HFFc6 (cell line): ENCODE measurements at places on chromosomes 16 and 17. TPM values are rescaled to one million over a fixed set of nuclear protein-coding genes. Genes with fewer than 3 reads are reported as not detected.
A peak's percentile ranks its signal among the peaks of the same experiment; 100 is the strongest.

- H3K4me3 ChIP-seq: no peak overlapping the region
- no peak for DNase-seq
- peaks cover 4% of the 10 kb centered on the region for H3K36me3 ChIP-seq
- no peaks in the 10 kb centered on the region for H3K4me1 ChIP-seq
- H3K27me3 ChIP-seq: peaks cover 4% of the 10 kb centered on the region
Observed at GRCh38 chr16:4680673-4681470, 12.5 kb upstream of the NUDT16L1 start.

DNA sequence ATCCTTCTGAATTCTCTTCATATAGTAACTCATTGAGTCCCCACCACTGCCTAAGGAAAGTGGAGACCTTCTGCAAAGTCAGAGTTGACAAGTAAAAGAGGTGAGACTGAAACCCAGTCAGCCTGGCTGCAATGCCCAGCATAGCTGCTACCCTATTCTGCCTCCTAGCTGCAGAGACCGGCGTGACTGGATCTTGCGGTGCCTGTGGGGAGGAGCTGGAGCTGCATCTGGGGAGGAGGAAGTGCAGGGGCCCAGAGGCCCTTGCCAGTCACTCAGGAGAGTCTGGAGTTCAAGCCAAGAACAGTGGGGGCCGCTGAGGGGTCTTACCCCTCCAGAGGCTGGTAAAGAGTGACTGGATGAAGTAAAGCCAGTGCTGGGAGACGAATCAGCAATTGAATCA, 35.0 kb upstream of the ZNF423 start:
- no peak overlapping the region for H3K4me3 ChIP-seq
- H3K36me3 ChIP-seq: no peaks in the 10 kb centered on the region
- no peak overlapping the region for H3K27ac ChIP-seq
- peaks cover 23% of the 10 kb centered on the region for H3K27me3 ChIP-seq
- no peaks in the 10 kb centered on the region for H3K4me1 ChIP-seq

DNA sequence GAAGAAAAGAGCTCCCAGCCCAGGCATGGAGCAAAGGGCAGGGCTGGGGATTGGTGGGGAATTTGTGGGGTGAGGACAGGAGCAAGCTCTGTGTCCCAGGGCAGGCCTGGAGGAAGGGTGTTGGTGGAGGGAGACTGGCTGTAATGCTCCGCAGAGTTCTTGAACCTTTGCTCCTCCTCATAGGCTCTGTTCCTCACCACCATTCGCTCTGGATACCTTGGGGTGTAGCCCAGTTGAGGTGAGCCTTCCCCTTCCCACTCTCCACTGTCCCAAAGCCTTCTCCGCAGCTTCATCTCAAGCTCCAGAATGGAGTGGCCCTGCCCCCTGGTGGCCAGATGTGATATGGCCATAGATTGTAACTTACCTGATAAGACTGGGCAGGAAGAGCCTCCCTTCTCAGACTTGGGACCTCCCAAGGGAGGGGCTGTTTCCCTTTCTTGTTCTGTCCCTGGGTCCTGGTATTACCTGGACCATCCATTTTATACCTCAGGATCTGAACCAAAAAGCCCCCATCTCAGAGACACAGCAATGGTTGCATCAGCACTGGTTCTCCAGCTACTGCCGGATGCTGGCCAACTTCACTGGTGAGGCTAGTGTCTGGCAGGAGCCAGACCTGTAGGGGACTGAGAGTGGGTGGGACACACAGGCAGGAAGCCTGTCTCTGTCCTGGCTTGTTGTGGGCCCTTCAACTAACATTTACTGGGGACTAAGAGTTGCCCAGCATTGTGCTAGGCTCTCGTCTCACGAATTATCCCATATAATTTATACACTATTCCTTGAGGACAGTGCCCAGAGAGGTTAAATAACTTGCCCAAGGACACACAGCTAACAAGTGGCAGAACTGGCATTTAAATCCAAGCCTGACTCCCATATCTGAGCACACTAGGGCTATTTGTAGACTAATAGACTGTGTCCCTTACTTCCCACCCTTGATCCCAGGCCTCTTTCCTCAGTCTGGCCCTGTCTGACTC, 19.1 kb upstream of the STAC2 start:
- DNase-seq: peak; percentile 55
- H3K4me3 ChIP-seq: no peak overlapping the region
- no peaks in the 10 kb centered on the region for H3K4me1 ChIP-seq
- H3K27me3 ChIP-seq: peaks cover 2% of the 10 kb centered on the region
- no peak overlapping the region for H3K27ac ChIP-seq
- no peaks in the 10 kb centered on the region for H3K36me3 ChIP-seq

DNA sequence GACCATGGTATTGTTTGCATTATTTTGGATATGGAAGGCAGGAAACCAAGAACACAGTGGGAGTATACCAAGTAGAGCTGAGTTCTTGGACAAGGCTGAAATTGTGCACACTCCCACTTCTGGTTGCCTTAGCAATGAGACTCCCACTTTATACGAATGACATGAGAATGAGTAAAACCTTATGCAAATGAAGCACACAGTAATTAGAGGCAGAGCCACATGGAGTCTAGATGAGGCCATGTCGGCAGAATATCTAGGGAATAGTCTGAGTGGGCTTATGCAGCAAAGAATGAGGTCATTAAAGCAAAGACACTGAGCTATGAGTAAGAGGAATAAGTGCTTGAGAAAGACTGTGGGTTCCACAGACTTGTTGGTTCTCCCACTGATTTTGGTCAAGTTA, 178.7 kb downstream of the GRIN2A start:
- DNase-seq: no peak
- no peak overlapping the region for H3K4me3 ChIP-seq
- no peaks in the 10 kb centered on the region for H3K4me1 ChIP-seq

GRCh38 chr17:60525685-60526514, at the start of gene APPBP2:
TSS of gene APPBP2 (minus strand) at chr17:60526242. CDS start at chr17:60525931, 311 bp downstream.
- H3K36me3 ChIP-seq: peaks cover 24% of the 10 kb centered on the region
- DNase-seq: peak; percentile 73
- peak within 1 kb of the TSS; percentile 96 for H3K27ac ChIP-seq
- H3K27me3 ChIP-seq: no peaks in the 10 kb centered on the region; the same call in 1 of the 2 replicates

- H3K36me3 ChIP-seq: no peaks in the 10 kb centered on the region
- H3K27me3 ChIP-seq: peaks cover 5% of the 10 kb centered on the region
- no peak for DNase-seq
Observed at GRCh38 chr16:24045641-24046040, 209.9 kb downstream of the PRKCB start.

GRCh38 chr17:33847900-33848299, 407.2 kb upstream of the CCL2 start:
- no peaks in the 10 kb centered on the region for H3K36me3 ChIP-seq
- H3K4me1 ChIP-seq: no peaks in the 10 kb centered on the region
- peaks cover 2% of the 10 kb centered on the region for H3K27me3 ChIP-seq
- no peak overlapping the region for H3K27ac ChIP-seq
- no peak overlapping the region for H3K4me3 ChIP-seq

GRCh38 chr17:2040219-2040827, 1.5 kb upstream of the OVCA2 start:
- peaks cover 49% of the 10 kb centered on the region for H3K36me3 ChIP-seq
- H3K4me1 ChIP-seq: peaks cover 47% of the 10 kb centered on the region
- DNase-seq: no peak
- H3K27me3 ChIP-seq: no peaks in the 10 kb centered on the region; the same call in none of the 2 replicates
- H3K4me3 ChIP-seq: no peak overlapping the region; the same call in 1 of the 2 replicates
- peak overlapping the region; percentile 96 for H3K27ac ChIP-seq

- DNase-seq: no peak
- H3K4me1 ChIP-seq: peaks cover 18% of the 10 kb centered on the region
- H3K27me3 ChIP-seq: peaks cover 8% of the 10 kb centered on the region
- H3K27ac ChIP-seq: no peak overlapping the region
- peak overlapping the region; percentile 48 for H3K4me3 ChIP-seq
- H3K36me3 ChIP-seq: no peaks in the 10 kb centered on the region
Observed at GRCh38 chr17:1959871-1960544, 65.1 kb downstream of the RTN4RL1 start.

GRCh38 chr16:76303637-76304314, 26.6 kb downstream of the CNTNAP4 start:
- DNase-seq: no peak
- H3K27me3 ChIP-seq: no peaks in the 10 kb centered on the region; the same call in 1 of the 2 replicates
- H3K4me3 ChIP-seq: no peak overlapping the region
- H3K36me3 ChIP-seq: peaks cover 5% of the 10 kb centered on the region; the same call in 1 of the 2 replicates

DNA sequence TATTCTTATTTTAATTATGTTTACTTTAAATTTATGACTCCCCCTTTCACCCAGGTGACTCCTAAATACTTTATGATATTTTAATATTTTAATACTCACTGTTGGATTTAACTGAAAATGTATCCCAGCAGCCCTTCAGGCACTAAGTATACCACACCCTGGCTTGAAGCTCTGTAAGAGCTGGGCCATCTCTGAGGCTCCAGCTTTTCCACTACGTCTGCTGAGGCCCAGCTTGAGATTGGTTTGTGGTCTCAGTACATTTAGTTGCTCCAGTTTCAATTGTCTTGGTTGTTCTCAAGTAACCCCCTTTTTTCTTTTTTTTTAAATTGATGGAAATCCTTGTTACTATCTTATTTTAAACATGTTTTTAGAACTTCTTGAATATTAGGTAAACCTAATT, 27.0 kb upstream of the CAPNS2 start:
- no peaks in the 10 kb centered on the region for H3K27me3 ChIP-seq
- H3K4me1 ChIP-seq: peaks cover 17% of the 10 kb centered on the region
- DNase-seq: no peak
- no peak overlapping the region for H3K4me3 ChIP-seq
- H3K36me3 ChIP-seq: no peaks in the 10 kb centered on the region; the same call in 1 of the 2 replicates

DNA sequence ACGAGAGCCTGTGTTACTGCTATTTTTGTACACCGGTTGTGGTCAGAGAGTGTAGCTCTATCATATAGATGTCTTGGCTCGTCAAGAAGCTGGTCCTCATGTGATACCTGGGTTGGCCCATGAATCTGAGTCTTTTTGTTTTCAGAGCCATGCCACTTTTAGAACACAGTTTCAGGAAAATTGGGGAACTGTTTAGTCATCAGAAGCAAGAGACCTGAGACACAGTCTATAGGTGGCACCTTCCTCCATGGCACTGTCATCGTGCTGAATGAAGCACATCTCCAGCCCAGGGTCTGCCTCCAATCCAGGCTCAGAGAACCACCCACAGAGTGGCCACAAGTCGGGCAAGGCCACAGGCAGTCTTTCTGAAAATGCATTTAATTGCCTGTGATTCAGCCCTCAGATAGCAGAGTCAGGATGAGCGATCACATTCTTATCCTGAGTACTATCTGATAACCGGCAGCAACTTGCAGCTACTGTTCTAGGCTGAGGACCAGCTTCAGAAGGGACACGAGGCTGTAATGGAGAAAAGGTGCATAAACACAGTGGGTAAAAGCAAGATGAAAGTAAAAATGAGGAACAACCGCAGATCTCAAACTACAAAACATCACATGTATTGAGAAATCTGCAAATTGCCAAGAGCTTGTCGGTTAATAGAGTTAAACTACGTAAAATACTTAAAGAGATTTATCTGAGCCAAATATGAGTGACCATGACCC, 14.2 kb upstream of the HAPSTR1 start:
- no peaks in the 10 kb centered on the region for H3K27me3 ChIP-seq
- DNase-seq: peak; percentile 95
- H3K36me3 ChIP-seq: peaks cover 12% of the 10 kb centered on the region
- peak overlapping the region; percentile 97 for H3K27ac ChIP-seq

DNA sequence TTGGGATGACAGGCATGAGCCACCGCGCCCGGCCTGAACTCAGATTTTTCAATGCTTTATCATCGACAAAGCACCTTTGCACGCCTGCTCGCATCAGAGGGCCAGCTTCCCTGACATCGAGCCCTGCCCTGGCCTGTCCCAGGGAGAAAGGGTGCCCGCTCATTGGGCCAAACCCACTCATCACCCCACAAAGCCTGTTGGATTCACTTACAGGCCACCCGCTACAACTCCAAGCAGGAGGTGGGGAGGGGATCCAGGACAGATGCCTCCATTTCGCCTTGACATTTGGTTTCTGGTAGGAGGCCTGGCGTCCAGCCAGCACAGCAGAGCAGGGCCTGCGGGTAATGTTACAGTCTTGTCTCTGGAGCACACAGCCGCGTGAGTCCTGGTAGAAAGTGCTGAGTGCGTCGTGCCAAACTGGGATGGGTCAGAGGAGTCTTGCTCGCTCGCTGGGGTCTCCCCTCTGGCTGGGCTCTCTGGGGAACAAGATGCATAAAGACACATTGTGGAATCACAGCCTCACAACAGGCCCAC, 19.8 kb downstream of the SMTNL2 start:
- DNase-seq: peak; percentile 13
- no peak overlapping the region for H3K4me3 ChIP-seq
- no peaks in the 10 kb centered on the region for H3K36me3 ChIP-seq
- peaks cover 6% of the 10 kb centered on the region; the same call in 1 of the 2 replicates for H3K4me1 ChIP-seq
- peaks cover 47% of the 10 kb centered on the region for H3K27me3 ChIP-seq

DNA sequence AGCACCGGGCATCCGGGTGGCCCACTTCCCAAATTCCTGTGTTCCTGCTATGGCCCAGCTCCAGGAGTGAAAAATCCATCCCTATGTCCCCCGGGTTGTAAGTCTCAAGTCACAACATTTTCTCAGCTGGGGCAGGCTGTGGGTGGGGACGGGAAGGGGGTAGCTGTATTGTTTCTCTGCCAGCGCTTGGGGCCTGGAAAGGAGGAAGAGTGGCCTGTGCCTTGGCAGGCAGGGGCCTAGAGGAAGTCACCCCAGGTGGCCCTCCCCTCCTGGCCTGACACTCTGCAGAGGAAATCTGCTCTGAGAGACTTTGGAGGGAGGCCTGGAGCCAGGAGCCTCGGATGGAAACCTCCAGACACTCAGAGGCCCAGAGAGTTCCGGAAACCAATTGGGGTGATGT, 10.6 kb upstream of the SCN4A start:
- no peak for DNase-seq
- H3K4me3 ChIP-seq: no peak overlapping the region
- no peak overlapping the region for H3K27ac ChIP-seq
- H3K4me1 ChIP-seq: peaks cover 31% of the 10 kb centered on the region

GRCh38 chr17:75152922-75153779, 1.2 kb downstream of the JPT1 start:
- peak overlapping the region; percentile 85 for H3K27ac ChIP-seq
- H3K36me3 ChIP-seq: peaks cover 17% of the 10 kb centered on the region
- peak overlapping the region; percentile 98 for H3K4me3 ChIP-seq
- peaks cover 12% of the 10 kb centered on the region for H3K27me3 ChIP-seq
- DNase-seq: peak; percentile 25

TNK1 gene
- total RNA-seq: 0.20 to 0.46 TPM (median 0.27 TPM) in 3 replicates

TNP2 gene
- not detected in 3 replicates for total RNA-seq

ZG16B gene
- total RNA-seq: 0.68 TPM in 1 of 3 replicates, not detected in the others

TNRC6C gene
- total RNA-seq: 6.3 to 8.5 TPM (median 6.4 TPM) in 3 replicates

KRTAP3-2 gene
- not detected in 3 replicates for total RNA-seq

ANKRD40CL gene
- total RNA-seq: not detected in 3 replicates

HBM gene
- total RNA-seq: not detected in 3 replicates

PRSS22 gene
- not detected in 3 replicates for total RNA-seq

HP gene
- not detected in 3 replicates for total RNA-seq
